HT1080 (cell line): ENCODE measurements at places on chromosomes 2 and 18.

GRCh38 chr2:216066230-216066629 lies 15.4 kb downstream of the PECR start:
- DNase-seq: peak; percentile 52

DNA sequence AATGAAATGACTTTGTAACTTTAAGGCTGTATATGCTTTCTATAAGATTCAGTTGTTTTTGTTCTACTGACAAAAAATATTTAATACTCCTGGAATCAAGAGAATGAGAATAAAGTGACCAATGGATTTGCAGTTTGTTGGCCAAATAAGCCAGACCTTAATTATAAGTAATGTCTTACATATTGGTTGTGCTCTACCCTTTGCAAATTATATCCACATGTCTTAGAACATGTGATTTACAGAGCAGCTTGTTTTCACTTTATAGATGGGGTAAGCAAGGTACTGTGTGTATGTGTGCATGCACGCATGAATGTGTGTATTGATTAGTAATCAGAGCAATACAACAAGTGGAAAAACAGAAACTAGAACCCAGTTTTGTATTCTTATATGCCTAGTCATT lies 59.1 kb downstream of the RMDN2 start:
- no peak for DNase-seq

DNA sequence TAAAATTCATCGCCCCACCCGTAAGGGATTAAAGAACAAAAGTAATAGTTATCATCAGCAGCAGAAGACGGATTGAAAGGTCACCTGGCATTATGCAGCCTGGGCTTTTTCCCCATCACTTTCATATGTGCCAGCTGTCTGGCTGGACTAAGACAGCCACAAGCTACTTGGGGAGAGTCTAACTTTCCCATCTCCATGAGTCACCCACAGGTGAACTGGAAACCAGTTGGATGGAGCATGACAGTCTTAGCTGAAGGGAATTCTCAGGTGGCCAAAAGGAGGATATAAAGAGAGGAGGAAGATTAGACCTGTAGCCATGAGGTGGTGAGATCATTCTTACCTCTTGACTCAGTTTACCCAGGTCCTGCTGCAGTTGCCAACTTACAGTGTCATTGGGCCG lies 7.0 kb upstream of the FAM178B start:
- no peak for DNase-seq

GRCh38 chr18:11955239-11956029 lies 25.9 kb upstream of the IMPA2 start:
- DNase-seq: peak; percentile 88

DNA sequence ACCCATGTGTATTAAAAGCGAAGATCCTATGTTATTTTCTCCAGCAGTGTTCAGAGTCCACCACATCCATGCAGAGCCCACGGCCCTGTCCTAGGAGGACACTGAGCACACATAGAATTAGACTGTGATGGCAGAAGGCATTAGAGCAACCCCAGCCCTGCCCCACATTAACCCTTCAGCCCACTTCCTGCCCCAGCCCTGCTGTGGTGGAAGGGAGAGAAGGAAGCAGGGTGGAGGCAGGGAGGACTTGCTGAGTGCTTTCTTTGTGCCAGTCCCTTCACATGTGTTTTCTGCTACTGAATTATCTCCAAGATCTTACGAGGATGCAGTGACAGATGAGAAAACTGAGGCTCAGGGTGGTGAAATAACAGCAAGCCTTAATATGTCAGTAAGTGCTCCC lies 339.0 kb downstream of the SMAD2 start:
- no peak for DNase-seq

- DNase-seq: peak; percentile 57
Measured at GRCh38 chr18:71798986-71799673, 745.0 kb downstream of the CBLN2 start.

DNA sequence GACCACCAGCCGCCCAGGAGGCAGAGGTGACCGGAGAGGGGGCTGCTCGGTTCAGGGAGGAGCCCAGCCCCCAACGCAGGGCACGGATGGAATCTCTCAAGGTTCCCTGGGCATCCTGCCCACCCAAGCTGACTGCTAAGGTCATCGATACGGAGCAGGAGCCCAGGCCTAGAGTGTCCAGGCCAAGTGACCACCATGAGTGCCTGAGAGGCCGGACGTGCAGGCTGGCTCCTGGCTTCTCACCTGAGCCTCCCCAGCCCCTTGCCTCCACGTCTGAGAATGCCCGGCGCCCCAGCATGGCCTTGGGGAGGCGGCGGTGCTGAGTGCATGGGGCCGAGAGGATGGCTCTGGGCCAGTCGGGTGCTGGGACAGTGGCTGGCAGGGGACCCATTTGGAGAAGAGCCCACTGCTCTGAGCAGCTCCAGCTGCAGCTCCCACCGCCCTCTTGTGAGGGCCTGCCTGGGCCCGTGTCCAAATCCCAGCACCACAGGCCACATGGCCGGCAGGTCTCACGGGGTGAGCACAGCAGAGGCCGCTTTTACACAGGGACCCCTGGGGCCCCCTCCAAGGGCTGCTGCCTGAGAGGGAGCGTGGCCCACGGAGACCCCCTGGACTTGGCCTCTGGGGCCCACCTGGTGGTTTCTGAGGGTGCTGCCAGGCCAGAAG lies 102.8 kb upstream of the CTDP1 start:
- DNase-seq: no peak

GRCh38 chr2:147450661-147451510 lies 393.9 kb upstream of the ACVR2A start:
- DNase-seq: no peak

DNA sequence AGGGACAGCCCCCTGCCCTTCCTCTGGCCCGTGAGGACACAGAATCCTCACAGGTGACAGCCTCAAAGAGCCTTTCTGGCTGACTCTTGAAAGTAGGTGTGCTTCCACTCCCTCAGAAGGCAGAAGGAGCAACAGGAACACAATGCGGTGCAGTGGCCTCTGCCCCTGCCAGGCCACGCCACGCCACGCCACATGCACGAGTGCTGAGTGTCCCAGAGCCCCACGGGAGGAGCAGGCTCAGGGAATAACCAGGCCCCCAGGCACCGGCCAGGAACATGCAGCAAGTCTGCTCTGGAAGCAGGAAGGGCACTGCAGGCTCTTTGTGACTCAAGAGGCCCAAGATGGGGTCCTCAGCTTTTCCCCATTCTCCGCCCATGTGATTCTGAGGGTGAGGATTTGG lies 18.1 kb upstream of the CCDC74B start:
- DNase-seq: no peak

DNA sequence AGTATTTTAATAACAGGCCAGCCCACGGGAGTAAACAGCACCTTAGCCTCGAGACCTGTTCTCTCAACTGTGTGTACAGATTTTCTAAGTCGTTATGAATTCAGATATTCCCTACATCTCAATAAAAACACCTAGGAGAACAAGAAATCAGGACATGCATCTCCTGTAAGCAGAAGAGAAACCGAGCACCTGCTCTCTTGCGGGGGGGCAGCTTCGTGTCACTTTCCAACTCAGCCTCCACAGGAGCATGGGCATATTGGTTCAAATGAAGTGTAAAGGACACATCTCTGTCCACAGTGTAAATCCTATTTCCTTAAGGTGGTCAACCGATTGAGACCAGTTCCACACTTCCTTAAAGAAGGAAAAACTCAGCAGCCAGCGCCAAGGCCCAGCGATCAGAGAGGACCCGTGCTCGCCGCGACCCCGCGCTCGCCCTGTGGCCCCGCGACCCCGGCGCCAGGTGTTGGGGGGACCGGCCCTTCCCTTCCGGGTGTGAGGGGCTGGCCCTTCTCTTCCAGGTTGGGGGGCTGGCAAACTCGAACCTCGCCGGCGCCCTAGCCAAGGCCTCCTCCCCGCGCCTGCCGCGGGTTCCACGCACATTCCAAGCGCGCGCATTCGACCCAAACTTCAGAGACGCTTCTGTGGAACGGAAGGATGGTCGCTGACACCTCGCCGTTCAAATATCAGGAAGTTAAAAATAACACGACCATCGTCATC lies 652 bp downstream of the SH3YL1 start:
- no peak for DNase-seq

DNA sequence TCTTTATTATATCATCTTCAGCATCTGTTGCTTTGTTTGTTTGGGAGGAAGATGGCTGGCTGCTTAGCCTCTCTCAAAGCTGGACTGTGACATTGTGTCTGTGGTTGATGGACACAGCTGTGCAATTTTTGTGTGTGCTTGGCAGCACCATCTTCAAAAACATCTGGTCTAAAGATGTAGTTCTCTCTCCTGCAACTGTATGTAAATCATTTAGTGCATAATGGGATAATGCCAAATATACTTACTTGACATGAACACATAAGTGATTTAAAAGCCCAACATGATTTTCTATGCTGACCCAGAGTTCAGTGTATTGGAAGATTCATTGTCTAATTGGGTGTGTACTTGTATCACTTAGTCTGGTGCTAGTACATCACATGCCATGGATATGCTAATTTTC lies 112.2 kb downstream of the MAP4K4 start:
- DNase-seq: no peak

DNA sequence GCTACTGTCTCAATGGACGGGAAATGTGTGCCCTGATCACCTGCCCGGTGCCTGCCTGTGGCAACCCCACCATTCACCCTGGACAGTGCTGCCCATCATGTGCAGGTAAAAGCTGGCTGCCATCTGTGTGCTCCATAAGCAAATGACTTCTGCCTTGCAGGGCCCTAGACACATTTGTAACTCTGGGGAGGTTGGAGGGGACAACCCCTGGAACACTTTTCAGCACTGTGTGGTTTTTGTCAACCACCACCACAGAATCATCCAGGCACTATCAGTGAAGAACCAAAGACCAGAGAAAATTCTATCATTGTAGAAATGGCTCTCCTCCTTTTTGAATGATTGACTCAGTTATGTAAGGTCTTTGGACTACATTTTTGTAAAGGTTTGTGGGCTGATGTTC lies 84.3 kb downstream of the FEZ2 start:
- DNase-seq: no peak

GRCh38 chr2:240920783-240921231 lies 14.7 kb downstream of the CROCC2 start:
- no peak for DNase-seq

DNA sequence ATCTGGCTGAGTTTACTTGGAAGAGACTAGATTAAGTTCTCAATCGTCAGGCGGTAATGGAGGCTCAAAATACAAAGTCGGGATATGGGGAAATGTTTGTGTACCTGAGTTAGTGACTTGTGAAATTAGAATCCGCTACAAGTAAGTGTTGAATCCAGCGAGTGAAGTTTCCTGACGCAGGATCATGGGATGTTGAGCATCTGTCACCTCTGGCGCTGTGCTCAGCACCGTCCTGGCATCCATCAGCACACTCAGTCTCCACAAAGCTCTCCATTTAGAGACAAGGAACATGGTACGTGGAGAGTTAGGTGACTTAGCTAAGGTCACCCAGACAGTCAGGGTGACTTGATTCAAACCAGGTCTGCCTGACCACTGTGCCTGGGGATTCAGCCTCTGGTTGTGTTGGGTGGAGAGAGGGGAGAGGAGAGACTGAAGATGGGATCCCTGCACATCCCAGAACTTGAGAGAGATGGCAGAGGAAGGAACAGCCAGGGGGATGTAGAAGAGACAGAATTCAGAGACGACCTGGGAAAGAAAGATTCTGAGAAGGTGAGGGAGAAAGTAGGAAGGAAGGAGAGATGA lies 251.2 kb downstream of the ACKR3 start:
- no peak for DNase-seq

GRCh38 chr2:15673919-15674636 lies 82.4 kb downstream of the DDX1 start:
- no peak for DNase-seq

- no peak for DNase-seq
Measured at GRCh38 chr2:109480486-109481195, 133.1 kb downstream of the SEPTIN10 start.

- no peak for DNase-seq
Measured at GRCh38 chr2:44075541-44075940, 79.8 kb upstream of the LRPPRC start.

DNA sequence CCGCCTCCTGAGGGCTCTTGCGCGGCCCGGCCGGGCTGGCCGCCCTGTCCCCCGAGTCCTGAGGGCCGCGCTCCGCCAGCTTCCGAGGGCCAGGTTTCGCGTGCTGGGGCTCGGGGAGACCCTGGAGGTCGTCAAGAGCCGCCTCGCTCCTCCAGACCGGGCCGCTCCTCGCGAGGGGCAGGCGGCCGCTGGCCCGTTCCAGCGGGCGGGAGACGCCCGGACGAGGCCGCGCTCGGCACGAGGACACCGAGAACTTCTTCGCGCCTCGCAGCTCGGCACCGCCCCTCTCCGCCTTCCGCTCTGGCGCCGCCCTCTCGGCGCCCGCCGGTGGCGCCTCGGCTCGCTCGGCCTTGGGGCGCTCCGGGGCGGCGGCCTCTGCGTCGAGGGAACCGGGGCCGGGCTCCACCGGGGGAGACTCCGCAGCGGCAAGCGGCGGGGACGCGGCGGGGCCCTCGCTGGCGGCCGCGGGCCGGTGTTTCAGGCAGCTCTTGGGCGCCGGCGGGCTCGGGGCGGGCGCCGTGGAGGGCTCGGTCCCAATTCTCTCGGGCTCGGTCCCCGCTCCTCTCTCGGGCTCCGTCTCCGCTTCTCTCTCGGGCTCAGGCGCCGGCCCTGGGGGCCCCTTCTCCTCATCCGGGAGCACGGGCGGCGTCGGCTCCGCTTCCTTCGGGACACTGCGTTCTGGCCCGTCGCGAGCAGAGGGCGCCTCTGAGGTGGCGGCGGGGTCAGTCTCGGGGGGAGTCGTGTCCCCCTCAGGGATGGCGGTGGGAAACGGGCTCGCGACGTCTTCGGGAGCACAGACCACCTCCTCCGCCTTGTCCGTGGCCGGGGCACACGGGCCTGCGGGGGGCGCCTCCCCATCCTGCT lies 91.6 kb upstream of the MGAT4A start:
- DNase-seq: no peak

- DNase-seq: no peak
Measured at GRCh38 chr2:148704247-148704646, 59.7 kb downstream of the EPC2 start.

GRCh38 chr2:220081171-220081570 lies 453.7 kb downstream of the SLC4A3 start:
- no peak for DNase-seq

DNA sequence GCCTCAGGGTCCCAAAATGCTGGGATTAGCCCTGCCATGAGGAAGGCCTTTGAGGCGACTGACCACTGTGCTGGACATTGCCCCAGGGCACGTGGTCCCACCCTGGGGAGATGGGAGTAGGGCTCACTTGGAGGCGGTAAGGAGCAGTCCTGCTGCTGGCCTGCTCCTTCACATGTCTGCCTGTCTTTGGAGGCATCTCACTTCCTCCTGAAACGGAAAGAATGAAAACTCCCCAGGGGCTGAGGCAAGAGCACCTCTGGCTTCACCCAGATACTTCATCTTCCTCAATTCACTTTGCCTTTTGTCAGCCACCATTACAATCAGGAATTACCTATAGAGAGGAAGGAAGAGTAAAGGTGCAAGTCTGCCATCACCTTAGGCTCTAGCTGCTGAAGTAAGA lies 59.9 kb upstream of the GATA6 start:
- DNase-seq: no peak

DNA sequence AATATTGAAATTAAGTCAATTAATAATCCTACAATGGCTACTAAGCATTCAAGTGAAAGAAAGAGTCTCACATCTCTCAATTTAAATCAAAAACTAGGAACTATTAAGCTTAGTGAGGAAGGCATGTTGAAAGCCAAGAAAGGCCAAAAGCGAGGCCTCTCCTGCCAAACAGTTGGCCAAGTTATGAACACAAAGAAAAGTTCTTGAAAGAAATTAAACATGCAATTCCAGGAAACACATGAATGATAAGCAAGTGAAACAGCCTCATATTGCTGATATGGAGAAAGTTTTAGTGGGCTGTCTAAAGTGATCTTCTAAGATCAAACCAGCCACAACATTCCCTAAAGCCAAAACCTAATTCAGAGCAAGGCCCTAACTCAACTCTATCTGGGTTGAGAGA lies 11.8 kb downstream of the RDH14 start:
- no peak for DNase-seq
